Neural progenitor cell (in vitro differentiated cells): ENCODE measurements at places on chromosomes 3 and 15. TPM values are rescaled to one million over a fixed set of nuclear protein-coding genes. Genes with fewer than 3 reads are reported as not detected.

The TTBK2 gene
- 26.5 and 32.4 TPM in 2 replicates for total RNA-seq

The ARPIN gene
- 5.9 and 10.4 TPM in 2 replicates for total RNA-seq

DNA sequence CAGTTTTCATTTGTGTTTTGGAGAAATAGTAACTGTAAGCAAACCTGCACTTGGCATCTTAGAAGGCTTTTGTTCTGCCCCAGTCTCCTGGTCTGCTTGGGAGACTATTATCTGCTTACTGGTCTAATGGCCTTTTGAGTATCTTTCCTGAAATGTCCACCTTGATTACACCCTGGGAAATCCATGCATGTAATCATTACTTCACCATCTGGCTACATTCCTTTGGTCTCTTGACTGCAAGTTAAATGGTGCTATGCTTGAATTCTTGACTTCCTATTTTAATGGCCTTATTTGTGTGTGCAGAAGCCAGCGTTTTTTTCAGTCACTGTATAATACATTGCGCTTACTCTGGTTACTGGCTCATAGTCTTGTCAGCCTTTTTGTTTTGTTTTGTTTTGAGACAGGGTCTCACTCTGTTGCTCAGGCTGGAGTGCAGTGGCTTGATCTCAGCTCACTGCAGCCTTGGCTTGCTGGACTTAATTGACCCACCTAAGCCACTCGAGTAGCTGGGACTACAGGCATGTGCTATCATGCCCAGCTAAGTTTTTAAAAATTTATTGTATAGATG lies 30.0 kb downstream of the CHD2 start:
- no peaks in the 10 kb centered on the region for H3K27me3 ChIP-seq
- peaks cover 53% of the 10 kb centered on the region for H3K36me3 ChIP-seq
- peak overlapping the region; percentile 27 for H3K27ac ChIP-seq
- H3K4me3 ChIP-seq: no peak overlapping the region
- DNase-seq: no peak

DNA sequence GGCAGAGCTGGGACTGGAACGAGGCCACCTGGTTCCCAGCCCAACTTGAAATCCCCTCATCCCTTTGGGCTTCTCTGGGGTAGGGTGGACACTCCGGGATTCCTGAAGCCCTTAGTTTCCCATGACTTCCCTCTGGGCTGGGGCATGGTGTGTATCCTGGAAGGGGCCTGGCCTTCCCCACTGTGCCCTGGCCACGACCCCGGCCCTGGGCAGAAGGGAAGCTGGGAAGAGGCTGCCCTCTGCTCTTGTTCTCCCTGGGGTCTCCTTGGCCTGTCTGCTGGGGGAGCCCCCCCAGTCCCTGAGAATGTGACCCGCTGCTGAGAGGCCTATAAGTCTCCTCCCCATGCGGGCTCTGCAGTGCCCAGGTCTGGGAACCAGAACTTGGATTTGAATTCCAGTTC lies 104.9 kb downstream of the LINGO1 start:
- no peak overlapping the region for H3K27ac ChIP-seq
- H3K4me3 ChIP-seq: no peak overlapping the region
- H3K4me1 ChIP-seq: peaks cover 34% of the 10 kb centered on the region
- peaks cover 37% of the 10 kb centered on the region for H3K27me3 ChIP-seq
- no peaks in the 10 kb centered on the region for H3K36me3 ChIP-seq
- no peak for DNase-seq

DNA sequence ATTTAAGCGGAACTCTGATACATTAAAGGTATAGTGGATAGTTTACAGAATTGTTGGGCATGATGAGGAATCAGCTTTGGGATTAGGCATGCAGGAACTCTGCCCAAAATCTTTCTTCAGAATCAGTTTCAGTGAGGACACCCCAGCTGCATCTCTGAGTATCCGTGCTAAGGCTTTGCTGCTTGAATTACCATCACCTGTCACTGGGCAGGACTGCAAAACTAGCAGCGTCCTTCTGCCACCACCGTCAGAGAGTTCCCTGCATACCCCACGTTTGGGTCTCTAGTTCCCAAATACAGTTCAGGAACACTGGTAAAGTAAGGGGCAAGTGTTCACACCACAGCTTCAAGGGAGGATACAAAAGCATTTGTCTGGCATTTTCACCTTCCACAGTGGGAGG lies 164.6 kb upstream of the ARHGEF26 start:
- DNase-seq: no peak
- H3K27me3 ChIP-seq: no peaks in the 10 kb centered on the region
- no peak overlapping the region for H3K27ac ChIP-seq
- H3K4me1 ChIP-seq: no peaks in the 10 kb centered on the region
- no peaks in the 10 kb centered on the region for H3K36me3 ChIP-seq
- no peak overlapping the region for H3K4me3 ChIP-seq

DNA sequence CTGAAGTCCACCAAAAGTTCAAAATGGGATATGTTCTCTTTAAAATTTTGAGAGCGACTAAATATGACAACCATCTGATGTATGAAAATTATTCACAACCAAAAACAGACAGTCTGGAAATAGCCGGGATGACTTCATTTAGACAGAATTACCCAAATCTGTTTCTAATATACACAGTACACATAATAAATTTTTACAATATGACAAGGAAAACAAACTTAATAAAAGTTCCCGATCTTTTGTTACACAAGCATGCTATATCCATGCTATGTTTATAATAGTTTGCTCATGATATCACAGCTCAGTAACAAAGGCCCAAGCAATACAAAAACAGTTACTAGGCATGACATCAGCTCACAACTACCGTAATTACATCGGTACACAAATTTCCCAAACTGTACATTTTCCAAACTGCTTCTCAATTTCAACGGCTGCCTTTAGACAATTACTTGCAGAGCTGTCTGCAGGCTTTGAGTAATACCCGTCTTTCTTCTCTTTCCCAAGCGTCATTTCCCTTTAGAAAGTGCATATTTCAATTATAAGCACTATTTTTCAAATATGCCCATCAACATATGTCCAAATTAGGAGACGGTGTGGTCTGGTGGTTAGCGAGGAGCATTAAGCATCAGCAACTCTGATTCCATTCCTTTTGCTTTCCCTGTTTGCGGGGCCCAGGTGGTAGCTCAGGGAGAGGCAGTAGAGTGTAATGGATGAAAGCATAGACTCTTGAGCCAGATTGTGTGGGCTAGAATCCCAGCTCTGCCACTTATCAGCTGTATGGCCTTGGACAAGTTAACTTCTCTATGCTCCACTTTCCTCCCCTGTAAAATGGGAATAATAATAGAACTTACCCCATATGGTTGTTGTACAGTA lies 481.2 kb downstream of the FOXP1 start:
- no peaks in the 10 kb centered on the region for H3K27me3 ChIP-seq
- no peaks in the 10 kb centered on the region for H3K36me3 ChIP-seq
- DNase-seq: no peak
- H3K27ac ChIP-seq: no peak overlapping the region
- H3K4me1 ChIP-seq: no peaks in the 10 kb centered on the region
- no peak overlapping the region for H3K4me3 ChIP-seq

The ACOX2 gene
- 4.3 and 7.6 TPM in 2 replicates for total RNA-seq
